ENCODE measurements at places on chromosomes 7 and 10.

GRCh38 chr7:1811850-1812508, 141.9 kb downstream of the ELFN1 start:
- DNase-seq: no peak

DNA sequence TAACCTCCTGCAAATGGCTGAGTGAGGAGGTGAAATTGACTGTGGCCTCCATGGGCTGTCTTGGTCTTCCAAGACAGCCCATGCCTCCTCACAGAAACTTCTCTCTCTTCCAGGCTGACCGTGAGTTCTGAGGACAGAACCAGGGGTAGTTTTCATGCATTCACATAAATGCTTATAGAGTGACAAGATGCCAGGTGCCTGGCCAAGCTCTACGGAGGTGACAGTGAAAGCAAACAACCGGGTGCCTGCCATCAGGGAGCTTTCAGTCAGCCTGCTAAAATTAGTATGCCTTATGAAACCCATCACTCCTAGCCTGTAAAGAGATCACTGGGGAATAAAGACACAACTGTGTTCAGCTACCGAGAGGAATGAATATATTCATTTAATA, 919 bp upstream of the RHOBTB1 start:
- no peak for DNase-seq

GRCh38 chr7:104231054-104232046, 23.5 kb upstream of the ORC5 start:
- peak; percentile 74 for DNase-seq

DNA sequence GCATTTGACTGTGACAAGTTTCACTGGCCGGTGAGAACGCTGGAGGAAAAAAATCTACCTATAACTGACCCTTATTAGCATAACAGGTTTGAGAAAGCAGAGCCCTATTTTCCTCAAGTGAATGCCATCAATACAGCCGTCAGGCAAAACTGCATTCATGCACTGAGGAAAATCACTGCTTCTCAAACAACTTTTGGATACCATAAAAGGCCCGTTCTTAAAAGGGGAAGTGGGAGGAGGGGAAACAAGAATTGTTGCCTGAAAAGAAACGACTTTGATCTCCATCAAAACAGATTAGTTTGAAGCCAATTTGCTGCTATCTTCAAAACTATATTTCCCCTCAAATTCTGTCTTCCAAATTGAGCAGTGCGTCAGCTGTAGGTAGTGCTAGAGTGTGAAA, 670.6 kb downstream of the PCDH15 start:
- DNase-seq: no peak

DNA sequence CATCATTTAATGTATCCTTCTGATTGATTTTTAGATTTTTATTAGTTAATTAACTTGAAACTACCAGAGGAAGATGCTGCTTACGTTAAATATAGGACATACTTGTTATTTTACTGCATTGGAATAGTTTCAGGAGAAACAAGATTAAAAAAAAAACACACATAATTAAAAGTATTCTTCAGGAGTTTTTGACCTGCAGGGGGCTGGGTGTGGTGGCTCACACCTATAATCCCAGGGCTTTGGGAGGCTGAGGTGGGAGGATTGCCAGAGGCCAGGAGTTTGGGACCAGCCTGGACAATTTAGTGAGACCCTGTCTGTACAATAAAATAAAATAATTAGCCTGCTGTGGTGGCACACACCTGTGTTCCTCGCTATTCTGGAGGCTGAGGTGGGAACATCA, 10.7 kb downstream of the CBLL1 start:
- DNase-seq: no peak

- no peak for DNase-seq
Observed at GRCh38 chr7:140375892-140376730, 22.2 kb downstream of the SLC37A3 start.

- no peak for DNase-seq
Observed at GRCh38 chr10:20760460-20760859, 136.7 kb downstream of the NEBL start.

DNA sequence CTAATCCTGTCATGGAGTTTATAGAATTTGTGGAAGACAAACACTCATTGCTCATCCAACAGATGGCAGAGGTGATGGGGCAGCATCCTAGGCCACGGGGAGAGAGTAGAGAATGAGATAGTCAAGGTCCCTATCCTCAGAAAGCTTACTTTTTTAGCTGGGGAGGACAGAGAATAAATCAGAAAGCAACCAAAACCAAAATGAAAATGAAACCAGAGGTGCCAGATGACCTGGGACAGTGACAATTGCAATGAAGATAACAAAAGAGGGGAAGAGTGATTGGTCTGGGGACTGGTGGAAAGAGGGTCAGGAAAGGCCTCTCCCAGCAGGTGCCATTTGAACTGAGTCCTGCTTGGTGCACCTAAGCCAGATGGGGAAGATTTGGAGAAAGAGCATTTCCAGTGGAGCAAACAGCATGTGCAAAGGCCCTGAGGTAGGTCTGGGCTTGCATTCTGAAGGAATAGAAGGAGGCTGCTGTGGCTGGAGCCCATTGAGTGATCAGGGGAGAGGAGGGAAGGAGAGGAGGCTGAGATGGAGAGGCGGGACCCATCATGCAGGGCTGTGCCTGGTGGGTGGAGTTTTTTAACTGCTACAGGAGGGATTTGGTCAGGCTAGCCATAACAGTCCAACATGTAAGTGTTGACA, 164.1 kb downstream of the RPS24 start:
- no peak for DNase-seq

GRCh38 chr7:155754165-155754564, 58.1 kb downstream of the SHH start:
- no peak for DNase-seq

DNA sequence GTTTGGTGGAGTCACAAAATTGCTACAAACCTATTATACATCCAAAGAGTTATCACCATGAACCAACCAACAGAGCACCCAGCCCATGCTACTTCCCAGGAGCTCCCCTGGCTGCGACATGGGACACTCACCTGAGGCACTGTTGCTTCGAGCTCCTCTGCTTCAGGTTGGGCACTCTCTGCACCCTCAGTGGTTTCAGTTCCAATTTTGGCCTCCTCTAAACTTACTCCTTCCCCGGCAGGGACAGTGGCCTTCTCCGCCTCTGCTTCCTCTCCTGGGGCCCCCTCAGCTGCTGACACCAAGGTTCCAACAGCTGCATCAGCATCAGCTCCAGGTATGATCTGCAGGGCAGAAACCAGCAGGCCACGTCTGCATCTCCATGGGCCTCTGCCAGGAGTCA, 120.4 kb upstream of the TARP start:
- no peak for DNase-seq

DNA sequence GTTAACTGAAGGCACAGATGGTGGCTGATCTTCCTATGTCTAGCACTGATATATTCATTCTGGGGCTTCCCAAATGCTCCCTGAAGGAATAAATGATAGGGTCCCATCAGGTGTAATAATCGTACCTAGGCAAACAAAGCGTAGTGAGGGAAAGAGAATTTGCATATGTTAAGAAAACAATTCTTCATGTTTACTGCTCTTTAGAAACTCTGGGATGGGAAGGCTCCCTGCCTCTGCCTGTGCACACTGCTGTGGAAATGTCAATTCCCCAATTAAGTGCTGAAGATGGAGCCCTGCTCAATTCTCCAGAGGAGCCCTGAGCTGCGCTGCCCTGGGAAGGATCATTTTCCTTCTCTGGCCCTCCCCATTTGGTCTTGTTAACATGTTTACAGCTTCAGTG, 380.9 kb upstream of the ADARB2 start:
- no peak for DNase-seq

DNA sequence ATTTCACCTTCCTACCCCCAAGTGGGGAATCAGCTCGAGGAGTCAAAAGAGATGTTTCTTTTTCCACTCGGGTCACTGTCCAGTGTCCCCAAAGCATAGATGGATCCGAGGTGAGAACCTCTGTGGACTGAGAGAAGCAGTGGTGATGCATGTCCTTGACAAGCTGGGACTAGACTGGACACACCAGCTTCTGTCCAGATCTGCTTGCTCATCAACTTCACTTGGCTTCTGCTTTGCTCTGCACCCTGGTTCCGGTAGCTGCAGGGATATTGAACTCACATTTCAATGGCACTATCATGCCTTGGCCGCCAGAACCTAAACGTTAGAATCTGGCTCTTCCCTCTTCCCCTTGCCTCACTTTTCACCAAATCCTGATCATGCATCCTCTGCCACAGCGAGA, 50.3 kb upstream of the CXCL12 start:
- DNase-seq: no peak

DNA sequence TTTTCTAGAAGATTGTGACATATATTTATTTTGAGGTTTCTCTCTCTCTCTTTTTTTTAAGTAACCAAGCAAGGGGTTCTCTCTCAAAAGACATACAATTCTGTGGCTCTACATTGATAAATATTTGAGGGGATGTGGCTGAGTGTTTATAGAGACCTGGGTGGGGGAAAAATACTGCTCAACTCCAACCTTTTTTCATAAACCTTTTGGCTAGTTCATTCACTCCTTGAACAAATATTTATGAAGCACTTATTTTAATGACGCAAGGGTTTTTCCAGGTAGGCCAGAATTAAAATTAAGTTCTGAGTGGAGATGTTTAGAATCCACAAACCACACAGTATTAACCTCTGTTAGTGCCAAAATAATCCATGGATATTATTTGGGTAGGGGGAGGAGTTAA, 100.2 kb downstream of the PTPRE start:
- no peak for DNase-seq

- DNase-seq: no peak
Observed at GRCh38 chr10:87869773-87870551, 6.5 kb downstream of the PTEN start.

GRCh38 chr7:147829016-147829415, 761.5 kb upstream of the C7orf33 start:
- DNase-seq: no peak

- DNase-seq: no peak
Observed at GRCh38 chr7:42880392-42880791, 31.5 kb downstream of the C7orf25 start.

DNA sequence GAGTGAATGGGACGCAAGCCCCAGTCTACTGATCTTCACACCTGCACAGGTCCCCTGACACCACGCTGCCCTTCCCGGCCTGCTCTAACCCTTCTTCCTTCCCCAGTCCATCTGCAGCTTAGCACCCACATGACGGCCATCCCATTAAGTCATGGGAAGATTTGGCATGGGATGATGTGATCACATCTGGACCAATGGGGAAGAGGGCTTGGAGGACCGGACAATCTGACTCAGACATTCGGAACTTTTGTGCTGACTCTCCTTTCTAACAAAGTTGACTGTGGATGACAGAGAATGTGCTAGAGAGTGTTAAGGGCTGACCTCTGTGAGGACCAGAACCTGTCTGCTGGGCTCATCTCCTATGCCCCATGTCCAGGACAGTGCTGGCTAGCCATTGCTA, 15.6 kb downstream of the CXCL12 start:
- DNase-seq: no peak

GRCh38 chr10:36462194-36462593, 663.2 kb upstream of the ANKRD30A start:
- DNase-seq: peak; percentile 2

DNA sequence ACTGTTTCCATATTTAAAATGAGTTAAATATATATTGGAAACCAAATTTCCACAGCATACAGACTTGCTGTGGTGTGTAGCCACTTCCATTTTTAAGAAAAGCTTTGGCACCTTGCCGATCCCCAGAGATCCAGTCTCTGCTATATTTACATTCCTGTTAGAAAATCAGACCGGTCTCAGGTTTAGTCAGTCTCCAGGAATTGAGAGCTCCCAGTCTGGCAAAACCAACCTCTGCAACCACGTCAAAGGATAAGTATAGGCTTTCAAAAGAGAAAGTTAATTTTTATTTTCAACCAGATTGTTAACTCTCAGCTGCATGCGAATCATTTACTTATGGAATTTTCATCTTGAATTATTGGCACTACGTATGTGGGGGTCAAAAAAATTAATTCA, 28.2 kb downstream of the PUS7 start:
- DNase-seq: no peak

- DNase-seq: peak; percentile 37
Observed at GRCh38 chr10:95560278-95561176, 644 bp downstream of the SORBS1 start.

- no peak for DNase-seq
Observed at GRCh38 chr10:10629512-10629911, 388.2 kb upstream of the CELF2 start.

GRCh38 chr10:131730771-131731497, 169.9 kb upstream of the PPP2R2D start:
- no peak for DNase-seq

GRCh38 chr7:38465956-38466355, 165.2 kb downstream of the AMPH start:
- DNase-seq: no peak

DNA sequence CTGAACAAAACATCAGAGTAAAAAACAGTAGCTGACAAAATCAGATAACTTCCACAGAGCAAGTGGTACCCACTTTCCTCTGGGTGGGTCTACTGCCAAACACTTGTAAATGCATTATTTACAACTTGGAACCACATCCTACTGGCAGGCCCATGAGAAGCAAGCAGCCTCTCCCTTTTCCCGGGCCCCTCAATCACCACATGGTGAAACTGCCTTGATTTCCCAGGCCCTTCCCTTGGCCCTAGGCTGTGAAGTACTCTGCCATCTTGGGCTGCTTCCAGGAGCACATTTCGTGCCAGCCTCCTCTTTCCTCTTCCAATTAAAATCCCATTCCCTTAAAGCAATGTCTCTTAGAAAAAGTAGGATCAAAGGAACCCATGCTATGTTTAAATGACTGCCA, 71.4 kb downstream of the CUZD1 start:
- DNase-seq: no peak

DNA sequence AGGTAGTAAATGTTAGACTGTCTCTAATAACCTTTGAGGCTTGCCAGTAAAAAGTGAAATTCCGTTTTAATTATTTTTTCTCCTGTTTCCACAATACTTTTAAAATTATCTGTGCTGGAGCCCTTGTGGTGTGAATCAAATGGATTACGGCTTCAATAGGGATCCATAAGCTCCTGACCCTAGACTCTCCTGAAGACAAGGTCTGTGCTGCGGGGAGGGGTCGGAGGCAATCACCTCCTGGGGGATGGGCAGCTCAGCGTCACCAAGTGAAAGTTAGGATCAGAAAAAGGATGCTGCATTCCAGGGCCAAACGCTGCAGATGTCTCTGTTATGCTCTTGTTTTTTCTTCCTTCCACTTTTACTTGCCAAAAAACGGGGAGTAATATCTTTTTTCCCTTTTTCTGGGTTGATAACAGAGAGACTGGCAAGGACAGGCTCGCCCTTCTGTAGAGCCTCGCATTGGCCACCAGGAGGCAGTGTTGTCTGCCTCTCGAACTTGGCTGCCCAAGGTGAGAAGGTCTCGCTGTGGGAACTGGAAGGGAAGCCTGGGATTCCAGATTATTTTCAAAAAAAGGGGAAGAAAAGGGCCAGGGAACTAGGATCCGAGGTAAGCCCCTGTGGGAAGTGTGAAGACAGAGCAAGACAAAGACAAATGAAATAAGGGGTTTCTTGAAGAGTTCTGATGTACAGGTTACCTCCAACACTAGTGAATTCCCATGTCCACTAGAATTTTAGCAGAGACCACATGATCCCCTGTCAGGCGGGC, 621.9 kb downstream of the ACTR3B start:
- peak; percentile 60 for DNase-seq

- peak; percentile 77 for DNase-seq
Observed at GRCh38 chr10:113965683-113966082, 78.0 kb upstream of the ADRB1 start.
